ENCODE measurements at places on chromosomes 1 and 21.
A peak's percentile ranks its signal among the peaks of the same experiment; 100 is the strongest.

- DNase-seq: no peak
These were observed 115.1 kb downstream of the SLC16A1 start for GRCh38 chr1:112840631-112841624.

DNA sequence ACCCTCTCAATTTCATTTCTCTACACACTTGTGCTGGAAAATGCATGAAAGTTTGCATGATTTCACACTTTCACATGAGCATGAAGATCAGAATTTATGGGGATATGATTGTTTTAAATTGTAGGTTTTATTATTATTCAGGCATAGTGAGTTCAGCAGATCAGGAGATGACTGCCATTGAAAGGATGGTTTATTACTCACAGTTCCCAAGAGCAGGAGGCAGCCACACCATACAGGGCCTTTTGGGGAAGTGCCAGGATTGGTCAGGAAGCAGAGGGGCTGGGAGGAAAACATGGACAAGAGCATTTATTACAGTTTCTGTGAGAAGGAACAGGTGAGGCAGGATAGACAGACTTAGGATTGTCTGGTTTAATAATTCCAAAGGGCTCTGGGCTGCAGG, 114.6 kb upstream of the KCNJ15 start:
- DNase-seq: no peak

DNA sequence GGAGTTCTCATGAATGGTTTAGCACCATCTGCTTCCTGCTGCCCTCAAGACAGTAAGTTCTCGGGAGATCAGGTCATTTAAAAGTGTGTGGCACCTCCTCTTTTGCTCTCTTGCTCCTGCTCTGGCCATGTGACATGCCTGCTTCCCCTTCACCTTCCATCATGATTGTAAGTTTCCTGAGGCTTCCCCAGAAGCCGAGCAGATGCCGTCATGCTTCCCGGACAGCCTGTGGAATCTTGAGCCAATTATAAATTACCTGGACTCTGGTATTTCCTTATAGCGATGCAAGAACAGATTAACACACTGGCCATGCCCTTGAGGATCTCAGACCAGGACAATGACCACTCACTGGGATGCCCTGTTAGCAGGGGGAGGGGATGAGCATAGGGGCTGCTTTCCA, 212.3 kb downstream of the MATN1 start:
- DNase-seq: no peak

GRCh38 chr1:27807385-27807784, 23.2 kb upstream of the PPP1R8 start:
- DNase-seq: no peak

GRCh38 chr1:197065559-197065958, 1.5 kb downstream of the F13B start:
- DNase-seq: no peak

- DNase-seq: no peak
These were observed 534 bp downstream of the KCNH1 start for GRCh38 chr1:211133393-211133835.

DNA sequence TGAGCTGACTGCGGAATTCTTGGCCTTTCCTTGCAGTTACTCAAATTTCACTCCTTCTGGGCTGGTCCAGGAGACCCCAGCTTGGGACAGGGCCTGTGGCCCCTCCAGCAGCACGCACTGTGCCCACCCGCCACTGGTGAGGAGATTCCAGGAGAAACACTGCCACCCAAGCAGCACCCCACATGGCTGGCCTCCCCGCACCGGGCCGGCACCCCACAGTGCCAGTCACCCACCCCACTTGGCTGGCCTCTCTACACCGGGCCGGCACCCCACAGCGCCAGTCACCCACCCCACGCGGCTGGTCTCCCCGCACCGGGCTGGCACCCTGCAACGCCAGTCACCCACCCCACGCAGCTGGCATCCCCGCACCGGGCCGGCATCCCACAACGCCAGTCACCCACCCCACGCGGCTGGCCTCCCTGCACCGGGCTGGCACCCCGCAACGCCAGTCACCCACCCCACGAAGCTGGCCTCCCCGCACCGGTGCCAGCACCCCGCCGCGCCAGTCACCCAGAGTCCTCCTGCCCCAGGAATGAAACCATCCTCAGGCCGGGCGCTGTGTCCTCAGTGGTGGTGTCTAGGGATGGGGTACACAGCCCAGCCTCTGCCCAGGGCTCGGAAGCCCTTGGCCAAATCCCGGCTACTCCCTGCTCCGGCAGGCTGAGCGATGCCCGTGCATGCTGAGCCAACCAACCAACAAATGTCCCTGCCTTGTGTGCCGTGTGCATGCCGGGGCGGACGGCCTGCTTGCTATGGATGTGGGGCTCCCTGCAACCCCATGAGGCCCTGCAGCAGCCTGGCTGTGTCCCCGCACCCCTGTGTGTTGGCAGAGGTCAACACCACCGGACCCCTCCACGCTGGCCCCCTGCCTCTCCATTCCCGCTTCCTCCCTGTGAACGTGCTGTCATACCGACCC, 38.6 kb upstream of the TSPEAR start:
- DNase-seq: no peak

DNA sequence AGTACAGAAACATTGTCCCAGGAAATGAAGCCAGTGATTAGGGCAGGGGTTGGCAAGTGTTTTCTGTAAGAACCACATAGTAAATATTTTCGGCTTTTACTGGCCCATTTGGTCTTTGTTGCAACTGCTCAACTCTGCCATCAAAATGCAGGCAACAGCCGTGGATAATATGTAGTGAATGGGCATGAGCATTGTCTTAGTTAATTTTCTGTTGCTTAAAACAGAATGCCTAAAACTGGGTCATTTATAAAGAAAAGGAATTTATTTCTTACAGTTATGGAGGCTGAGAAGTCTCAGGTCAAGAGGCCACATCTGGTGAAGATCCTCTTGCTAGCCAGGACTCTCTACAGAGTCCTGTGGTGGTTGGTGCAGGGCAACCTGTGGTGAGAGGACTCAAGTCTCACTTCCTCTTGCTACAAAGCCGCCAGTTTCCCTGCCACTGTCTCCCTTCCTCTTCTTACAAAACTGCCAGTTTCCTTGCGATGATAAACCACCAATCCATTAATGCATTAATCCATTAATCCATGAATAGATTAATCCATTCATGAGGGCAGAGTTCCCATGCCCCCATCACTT, 166.4 kb downstream of the PSMG1 start:
- no peak for DNase-seq

- DNase-seq: no peak
These were observed 98.0 kb upstream of the HP1BP3 start for GRCh38 chr1:20885121-20885520.

DNA sequence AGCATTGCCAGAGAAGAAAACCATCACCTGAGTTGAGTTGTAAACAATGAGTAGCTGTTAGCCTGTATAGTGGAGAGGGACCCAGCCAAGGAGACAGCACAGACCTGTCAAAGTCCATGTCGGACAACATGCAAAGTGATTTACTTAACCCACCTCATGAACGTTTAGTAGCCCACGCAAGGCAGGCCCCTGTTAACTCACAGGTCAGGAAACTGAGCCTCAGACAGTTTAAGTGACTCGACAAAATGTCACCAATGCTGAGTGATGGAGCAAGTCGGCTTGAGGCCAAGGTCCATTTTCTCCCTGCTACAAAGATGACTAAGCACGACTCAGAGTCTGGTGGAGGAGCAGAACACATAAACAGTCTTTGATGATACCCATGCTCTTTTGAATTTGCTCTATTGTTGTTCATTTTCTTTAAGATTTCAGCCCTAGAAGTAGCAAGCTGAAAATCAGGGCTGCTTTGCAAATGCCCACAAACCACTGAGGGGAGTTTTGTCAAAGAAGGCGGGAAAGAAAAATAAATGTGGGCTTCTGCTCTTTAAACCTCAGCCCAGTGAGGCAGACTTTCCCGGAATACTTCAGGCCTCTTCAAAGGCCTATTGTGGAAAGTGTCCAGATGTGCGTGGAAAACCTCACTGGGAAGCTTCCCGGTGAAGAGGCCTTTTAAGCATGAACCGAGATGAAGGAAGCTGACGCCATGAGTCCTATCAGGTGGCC, 83.8 kb upstream of the HOOK1 start:
- no peak for DNase-seq

DNA sequence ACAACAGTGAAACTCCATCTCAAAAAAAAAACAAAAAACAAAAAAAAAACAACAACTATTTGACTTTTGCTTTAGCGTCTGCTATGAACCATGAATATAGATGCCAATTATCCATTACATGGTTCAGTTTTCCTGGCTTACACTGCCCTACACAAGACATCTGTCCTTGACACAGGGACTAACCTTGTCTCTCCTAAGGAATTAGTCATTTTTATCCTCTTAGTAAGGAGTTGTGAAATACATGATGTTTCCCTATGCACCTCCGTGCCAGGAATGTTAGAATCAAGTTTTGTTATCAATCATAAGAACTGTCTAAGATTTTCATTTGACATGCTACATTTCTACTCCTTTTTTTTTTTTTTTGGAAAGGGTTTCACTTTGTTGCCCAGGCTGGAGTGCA, 241.8 kb downstream of the KIF26B start:
- no peak for DNase-seq

GRCh38 chr1:22114083-22115012, 28.5 kb downstream of the WNT4 start:
- DNase-seq: peak; percentile 70

GRCh38 chr1:16913181-16913832, 8.4 kb upstream of the CROCC start:
- no peak for DNase-seq

DNA sequence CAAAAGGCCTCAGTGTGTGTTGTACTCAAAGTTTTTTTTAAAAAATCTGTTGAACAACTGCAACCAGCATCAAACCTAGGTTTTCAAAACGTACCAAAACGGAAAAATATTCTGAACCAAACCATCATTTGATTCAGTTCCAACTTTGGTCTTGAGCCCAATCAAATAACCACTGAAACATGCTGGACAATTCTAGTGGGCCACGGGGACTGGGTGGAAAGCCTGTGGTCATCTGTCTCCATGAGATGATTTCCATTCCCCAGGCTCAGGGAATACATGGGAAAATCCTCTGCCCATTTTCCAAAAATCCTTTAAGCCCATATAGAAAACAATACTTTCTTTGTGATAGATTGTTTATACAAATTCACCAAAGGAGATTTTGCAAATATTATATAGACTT, 22.5 kb downstream of the ITPKB start:
- DNase-seq: no peak

GRCh38 chr1:29624320-29625083, 388.2 kb downstream of the PTPRU start:
- no peak for DNase-seq

GRCh38 chr1:217687511-217687910, 56.4 kb downstream of the SPATA17 start:
- DNase-seq: no peak

GRCh38 chr1:7719468-7720094, 51.5 kb upstream of the VAMP3 start:
- DNase-seq: no peak

DNA sequence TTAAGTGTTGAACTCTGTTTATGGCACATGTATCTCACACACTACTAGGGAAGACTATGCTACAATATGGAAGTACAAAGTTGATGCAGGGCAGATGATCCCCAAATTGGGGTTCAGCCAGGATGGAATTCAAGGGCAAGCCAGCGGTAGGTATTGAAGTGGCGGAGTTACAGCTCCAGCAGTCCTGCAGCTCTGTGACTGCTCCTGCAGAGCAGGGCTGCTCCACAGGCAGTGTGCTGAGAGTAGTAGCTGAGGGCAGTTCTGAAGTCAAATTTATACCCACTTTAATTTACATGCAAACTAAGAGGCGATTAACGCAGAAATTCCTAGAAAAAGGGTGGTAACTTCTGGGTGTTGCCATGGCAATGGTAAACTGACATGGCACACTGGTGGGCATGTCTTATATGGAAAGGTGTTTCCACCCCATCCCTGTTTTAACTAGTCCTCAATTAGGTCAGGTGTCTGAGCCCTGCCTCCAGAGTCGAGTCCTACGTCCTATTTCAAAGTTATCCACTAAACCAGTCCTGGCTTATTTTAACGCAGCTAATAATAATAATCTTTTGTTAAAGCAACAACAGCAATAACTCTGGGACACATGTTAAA, 20.6 kb upstream of the CENPF start:
- no peak for DNase-seq

DNA sequence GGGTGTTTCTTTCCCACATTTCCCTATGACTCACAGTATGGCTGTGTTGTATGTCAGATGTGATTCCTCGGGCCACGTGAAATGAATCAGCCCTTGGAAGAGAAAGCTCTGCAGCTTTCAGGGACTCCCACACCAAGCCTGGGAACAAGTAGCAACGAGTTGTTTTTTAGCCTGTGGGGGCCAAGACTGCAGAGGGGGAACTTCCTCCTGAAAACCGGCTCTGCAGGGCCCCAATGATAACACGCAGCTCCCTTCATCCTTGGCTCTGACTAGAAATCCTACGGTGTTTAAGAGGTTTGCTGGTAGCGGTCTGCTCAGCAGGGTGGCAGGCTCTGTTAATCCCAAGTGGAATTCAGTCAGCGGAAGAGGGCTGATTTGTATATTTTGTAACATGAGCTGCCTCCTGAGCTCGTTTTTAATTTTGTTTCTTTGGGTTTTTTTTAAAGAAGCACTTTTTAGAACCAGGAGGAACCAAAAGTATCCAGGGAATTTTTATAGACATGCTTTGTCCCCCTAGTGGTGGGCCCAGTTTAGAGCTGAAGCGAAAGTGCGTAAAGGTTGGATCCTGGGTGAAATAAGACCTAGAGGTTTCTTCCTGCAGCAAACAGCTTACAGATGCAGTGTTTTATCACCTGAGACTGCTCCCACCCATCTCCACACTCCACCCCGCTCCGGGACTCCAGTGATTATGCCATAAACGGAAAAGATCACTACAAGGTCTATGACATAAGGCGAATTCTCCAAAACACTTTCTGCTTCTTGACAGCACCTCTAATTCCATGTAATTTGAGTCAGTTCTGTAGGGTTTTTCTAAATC, 48.8 kb downstream of the LAMC2 start:
- no peak for DNase-seq

GRCh38 chr1:36653850-36654249, 171.1 kb upstream of the CSF3R start:
- DNase-seq: peak; percentile 41

DNA sequence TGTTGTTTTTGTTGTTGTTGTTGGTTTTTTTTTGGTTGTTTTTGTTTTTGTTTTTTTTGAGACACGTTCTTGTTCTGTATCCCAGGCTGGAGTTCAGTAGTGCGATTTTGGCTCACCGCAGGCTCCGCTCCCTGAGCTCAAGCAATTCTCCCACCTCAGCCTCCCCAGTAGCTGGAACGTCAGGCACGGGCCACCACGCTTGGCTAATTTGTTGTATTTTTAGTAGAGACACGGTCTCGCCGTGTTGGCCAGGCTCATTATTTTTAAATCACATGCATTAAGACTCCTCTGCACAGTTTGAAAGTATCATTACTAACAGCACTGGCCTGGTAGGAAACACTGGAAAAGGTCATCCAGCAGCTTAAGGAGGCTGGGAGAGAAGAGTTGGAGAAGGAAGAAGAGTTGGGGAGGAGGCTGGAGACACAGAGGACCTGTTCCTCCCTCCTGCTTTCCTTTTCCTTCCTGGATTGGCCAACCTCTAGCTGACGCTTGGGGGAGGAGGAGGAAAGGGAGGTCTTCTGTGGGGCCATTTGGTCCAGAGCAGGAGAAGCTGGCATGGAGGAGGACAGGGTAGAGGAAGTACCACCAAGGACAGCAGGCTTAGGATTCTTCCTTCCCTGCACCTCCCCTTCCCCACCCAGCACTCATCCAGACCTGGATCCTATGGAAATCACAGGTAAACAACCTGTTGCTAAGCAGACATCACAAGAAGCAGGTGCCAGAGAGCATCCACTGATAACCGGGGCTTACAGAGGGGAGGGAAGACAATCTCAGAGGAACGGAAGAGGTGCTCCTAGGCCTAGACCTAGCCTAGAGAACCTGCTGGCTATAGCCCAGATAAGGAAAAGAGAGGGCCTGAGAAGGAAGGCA, 71.9 kb upstream of the GOLT1A start:
- DNase-seq: no peak

Measured in right lung (tissue), 10 donors.